WTC11 (cell line): ENCODE measurements at places on chromosomes 13 and 19.

DNA sequence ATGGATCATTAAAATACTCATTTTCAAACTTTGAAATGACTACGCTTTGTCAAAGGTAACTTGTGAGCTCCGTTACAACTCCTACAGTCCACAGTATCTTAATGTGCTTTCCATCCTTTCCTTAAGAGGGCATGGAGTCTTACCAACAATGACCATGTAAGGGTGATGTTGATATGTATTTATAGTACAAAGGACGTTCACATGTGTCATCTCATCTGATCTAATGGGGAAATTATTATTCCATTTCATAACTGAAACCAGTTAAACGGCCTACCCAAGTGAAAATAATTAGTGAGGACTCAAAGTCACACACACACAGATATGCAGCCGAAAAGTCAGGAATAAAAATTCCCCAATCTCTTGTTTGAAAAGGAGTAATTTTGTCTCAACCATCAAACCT, 9.6 kb downstream of the USP12 start:
- H3K36me3 ChIP-seq = peaks cover 9% of the 10 kb centered on the region
- H3K4me1 ChIP-seq = peaks cover 72% of the 10 kb centered on the region
- no peak overlapping the region for H3K4me3 ChIP-seq
- no peak overlapping the region for H3K27ac ChIP-seq

GRCh38 chr13:93360021-93360420, 133.4 kb downstream of the GPC6 start:
- H3K4me1 ChIP-seq = peaks cover 8% of the 10 kb centered on the region
- DNase-seq = no peak
- H3K27ac ChIP-seq = no peak overlapping the region
- no peak overlapping the region for H3K4me3 ChIP-seq
- H3K27me3 ChIP-seq = no peaks in the 10 kb centered on the region

GRCh38 chr13:52455677-52456041, 381 bp downstream of the CKAP2 start:
- H3K36me3 ChIP-seq = peaks cover 30% of the 10 kb centered on the region
- DNase-seq = peak; percentile 91
- no peaks in the 10 kb centered on the region for H3K27me3 ChIP-seq

DNA sequence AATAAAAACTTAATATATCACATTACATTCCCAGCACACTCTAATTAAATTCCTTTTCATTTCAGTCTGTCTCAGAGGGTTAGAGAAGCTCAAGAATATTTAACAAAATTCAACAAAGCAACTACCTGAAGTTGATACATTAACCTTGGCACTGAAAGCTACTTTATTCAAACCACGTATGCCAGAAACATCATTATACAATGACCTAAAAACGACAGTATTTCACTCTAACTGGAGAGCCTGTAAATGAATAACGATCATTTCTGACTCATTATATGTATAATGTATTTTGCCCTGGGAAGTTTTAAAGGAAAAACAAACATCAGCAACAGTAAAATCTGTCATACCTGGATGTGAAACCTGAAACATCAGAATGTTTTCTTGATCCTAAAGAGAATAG, 270.1 kb downstream of the SLITRK5 start:
- no peak for DNase-seq
- peaks cover 6% of the 10 kb centered on the region for H3K36me3 ChIP-seq
- H3K27ac ChIP-seq = no peak overlapping the region
- H3K27me3 ChIP-seq = no peaks in the 10 kb centered on the region
- H3K4me1 ChIP-seq = no peaks in the 10 kb centered on the region

DNA sequence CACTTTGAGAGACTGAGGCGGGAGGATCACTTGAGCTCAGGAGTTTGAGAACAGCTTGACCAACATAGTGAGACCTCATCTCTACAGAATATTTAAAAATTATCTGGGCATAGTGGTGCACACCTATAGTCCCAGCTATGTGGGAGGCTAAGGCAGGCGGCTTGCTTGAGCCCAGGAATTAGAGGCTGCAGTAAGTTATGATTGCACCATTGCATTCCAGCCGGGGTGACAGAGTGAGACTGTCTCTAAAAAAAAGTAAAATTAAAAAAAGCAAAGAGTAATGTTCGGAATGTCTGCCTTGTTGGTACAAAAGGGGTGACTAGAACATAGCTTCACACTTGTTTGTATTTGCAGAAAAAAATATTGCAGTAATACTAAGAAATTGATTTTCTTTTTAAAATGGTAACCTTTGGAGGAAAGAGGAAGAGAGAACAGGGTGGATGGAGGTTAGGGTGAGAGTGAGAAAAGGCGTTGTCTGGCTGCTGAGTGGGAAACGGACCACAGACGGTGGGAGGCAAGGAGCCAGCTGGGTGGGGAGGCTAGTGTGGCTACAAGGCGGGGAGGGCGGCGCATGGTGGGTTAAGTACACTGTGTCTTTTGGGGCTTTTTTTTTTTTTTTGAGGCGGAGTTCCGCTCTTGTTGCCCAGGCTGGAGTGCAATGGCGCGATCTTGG, 10.2 kb downstream of the PPP1R14A start:
- DNase-seq = no peak
- H3K4me1 ChIP-seq = peaks cover 17% of the 10 kb centered on the region
- peaks cover 2% of the 10 kb centered on the region; the same call in 1 of the 2 replicates for H3K27me3 ChIP-seq
- no peaks in the 10 kb centered on the region for H3K36me3 ChIP-seq

GRCh38 chr19:19746286-19747213, 13.6 kb upstream of the ZNF14 start:
- DNase-seq = peak; percentile 43
- peaks cover 17% of the 10 kb centered on the region for H3K27me3 ChIP-seq
- H3K36me3 ChIP-seq = no peaks in the 10 kb centered on the region
- H3K4me3 ChIP-seq = no peak overlapping the region
- H3K27ac ChIP-seq = no peak overlapping the region

DNA sequence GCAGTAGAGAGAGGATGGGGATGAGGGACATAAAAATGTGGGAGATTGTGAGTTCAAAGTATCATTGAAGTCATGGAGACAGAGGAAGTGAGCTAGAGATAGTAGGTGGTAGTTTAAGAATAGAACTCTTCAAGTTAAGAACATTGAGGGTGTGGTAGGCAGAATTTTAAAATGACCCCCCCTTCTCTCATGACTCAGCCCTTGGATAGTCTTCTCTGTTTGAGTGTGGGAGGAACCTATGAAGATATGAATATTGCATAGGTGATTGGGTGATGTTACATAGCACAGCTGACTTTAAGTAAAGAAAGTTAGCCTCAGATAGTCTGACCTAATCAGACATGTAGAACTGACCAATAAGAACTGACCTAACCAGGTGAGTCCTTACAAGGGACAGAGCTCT, 418.6 kb downstream of the FOXO1 start:
- H3K4me3 ChIP-seq = no peak overlapping the region
- H3K36me3 ChIP-seq = no peaks in the 10 kb centered on the region
- peaks cover 4% of the 10 kb centered on the region for H3K4me1 ChIP-seq
- H3K27me3 ChIP-seq = no peaks in the 10 kb centered on the region; the same call in 1 of the 2 replicates
- no peak for DNase-seq
- H3K27ac ChIP-seq = no peak overlapping the region

DNA sequence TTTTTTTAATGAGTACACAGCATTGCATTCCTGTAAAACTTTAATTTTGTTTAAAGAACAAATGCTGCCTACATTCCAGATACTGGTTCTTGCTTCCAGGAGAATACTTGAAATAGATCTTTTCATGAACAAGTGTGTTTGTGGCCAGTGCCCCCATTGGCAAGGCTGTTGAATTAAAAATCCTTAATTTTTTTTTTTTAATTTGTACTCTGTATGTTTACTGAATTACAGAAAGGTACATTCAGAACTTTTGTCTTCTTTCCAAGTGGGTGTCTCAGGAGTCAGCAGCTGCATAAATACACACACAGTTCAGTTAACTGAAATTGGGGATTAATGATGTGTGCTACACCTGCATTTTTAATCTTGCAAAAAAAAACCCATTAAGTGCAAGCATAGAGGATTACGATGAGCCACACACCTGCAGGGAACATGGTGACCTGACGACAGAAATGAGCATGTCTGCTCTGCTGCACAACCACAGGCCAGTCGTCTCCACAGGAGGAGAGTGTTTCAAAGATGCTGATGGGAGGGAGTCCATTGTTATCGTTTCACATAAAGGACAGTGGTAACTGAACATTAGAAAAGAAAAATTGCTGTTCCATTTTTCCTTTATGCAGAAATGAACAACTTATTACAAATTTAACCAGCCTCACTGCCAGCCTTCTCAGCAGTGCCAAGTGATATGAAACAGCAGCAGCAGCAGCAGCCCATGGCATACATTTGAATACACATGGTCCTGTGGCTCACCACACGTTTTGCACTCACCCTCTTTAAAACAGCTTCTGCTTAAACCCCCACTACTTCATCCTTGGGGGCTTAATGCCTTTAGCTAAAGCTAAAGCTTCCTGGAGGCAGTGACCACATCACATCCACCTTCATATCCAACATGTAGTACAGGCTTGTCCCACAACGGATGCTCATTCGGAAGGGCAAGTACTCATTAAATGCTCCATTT, 72.3 kb upstream of the RFC3 start:
- no peak overlapping the region for H3K27ac ChIP-seq
- H3K4me1 ChIP-seq = peaks cover 3% of the 10 kb centered on the region
- no peaks in the 10 kb centered on the region for H3K36me3 ChIP-seq
- DNase-seq = no peak
- H3K4me3 ChIP-seq = no peak overlapping the region
- H3K27me3 ChIP-seq = no peaks in the 10 kb centered on the region

GRCh38 chr13:98176777-98177608, at the start of gene RNF113B:
Gene RNF113B, minus strand, starts transcription at chr13:98177269. Its CDS starts 33 bp downstream, at chr13:98177236.
- no peak within 1 kb of the TSS for H3K4me3 ChIP-seq
- peaks cover 6% of the 10 kb centered on the region for H3K36me3 ChIP-seq
- no peak for DNase-seq
- H3K27me3 ChIP-seq = no peaks in the 10 kb centered on the region
- H3K27ac ChIP-seq = peak within 1 kb of the TSS; percentile 68

DNA sequence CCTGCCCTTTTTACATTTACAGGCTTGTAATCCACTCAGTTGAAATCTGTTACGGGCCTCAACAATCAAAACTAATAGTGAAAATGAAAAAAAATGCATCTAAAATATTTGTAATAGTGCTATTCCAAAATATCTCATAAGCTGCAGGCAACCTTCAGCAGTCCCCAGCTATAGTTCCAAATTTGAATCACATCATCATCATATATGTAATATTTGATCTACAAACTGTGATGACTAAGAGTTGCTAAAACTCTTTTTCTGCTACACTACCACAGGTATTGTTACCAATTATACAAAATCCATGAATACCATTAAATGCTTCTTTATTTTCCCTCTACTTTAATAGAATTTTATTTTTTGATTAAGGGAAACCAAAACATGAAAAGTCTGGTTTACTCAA, 121.4 kb upstream of the RFC3 start:
- 0 out of 2 replicates have a peak, but pooled peaks cover 3% of the 10 kb centered on the region for H3K4me1 ChIP-seq
- peaks cover 8% of the 10 kb centered on the region for H3K36me3 ChIP-seq
- H3K27me3 ChIP-seq = no peaks in the 10 kb centered on the region
- DNase-seq = no peak

GRCh38 chr19:13089857-13090507, 12.7 kb downstream of the LYL1 start:
- H3K4me3 ChIP-seq = no peak overlapping the region
- peaks cover 24% of the 10 kb centered on the region for H3K27me3 ChIP-seq
- no peaks in the 10 kb centered on the region for H3K36me3 ChIP-seq
- H3K27ac ChIP-seq = no peak overlapping the region
- no peak for DNase-seq

DNA sequence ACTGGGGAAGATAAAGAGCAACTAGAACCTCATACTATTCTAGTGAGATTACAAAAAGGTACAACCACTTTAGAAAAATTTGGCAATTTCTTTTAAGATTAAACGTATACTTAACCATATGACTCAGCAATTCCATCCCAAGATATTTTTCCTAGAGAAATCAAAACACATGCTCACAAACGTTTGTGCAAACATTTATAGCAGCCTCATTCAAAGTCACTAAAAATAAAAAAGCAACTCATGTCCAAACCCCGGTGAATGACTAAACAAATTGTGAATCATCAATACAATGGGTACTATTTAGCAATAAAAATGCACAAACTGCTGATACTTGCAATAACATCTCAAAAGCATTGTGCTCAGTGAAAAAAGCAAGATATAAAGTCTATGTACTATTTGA, 121.5 kb downstream of the FRY start:
- H3K27me3 ChIP-seq = no peaks in the 10 kb centered on the region
- DNase-seq = no peak
- no peaks in the 10 kb centered on the region for H3K36me3 ChIP-seq
- 0 out of 2 replicates have a peak, but pooled peaks cover 2% of the 10 kb centered on the region for H3K4me1 ChIP-seq
- H3K27ac ChIP-seq = 0 out of 2 replicates have a peak overlapping the region, but pooled peaks have one; percentile 65

DNA sequence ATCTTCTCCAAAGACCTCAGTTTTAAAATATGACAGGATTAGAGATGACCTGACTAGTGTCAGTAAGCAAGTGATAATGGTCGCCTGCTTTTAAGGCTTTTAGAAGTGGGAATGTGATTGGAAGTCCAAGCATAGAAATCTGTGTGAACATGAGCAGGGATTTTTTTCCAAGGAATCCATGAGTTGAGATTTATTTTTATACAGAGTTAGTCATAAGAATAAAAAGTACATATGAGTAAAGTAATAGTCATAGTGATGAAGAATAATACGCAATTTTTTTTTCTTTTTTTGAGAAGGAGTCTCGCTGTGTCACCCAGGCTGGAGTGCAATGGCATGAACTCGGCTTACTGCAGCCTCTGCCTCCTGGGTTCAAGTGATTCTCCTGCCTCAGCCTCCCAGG, 1.6 kb downstream of the ZNF546 start:
- peaks cover 14% of the 10 kb centered on the region for H3K36me3 ChIP-seq
- DNase-seq = no peak
- peaks cover 14% of the 10 kb centered on the region for H3K4me1 ChIP-seq
- peak overlapping the region; percentile 99 for H3K4me3 ChIP-seq
- H3K27ac ChIP-seq = no peak overlapping the region

DNA sequence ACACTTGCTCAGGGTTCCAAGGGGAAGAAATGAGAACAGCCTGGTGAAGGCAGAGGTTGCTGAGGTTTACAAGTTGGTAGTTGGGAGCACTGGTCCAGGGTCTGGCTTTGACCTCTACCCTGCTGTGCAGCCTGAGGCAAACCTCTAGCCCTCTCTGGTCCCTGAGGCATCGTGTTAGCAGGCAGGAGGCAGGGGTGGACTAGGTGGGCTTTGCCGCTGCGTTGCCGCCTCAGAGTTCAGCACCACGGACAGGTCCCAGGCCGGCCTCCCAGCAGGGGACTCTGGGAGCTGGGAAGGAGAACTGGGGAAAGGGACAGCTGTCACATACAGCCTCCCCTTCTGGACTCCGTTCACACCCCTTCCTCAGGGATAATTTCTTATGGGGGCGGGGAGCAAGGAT, 3.1 kb downstream of the NCAN start:
- no peak overlapping the region for H3K27ac ChIP-seq
- H3K4me1 ChIP-seq = peaks cover 14% of the 10 kb centered on the region
- peak; percentile 93 for DNase-seq
- no peak overlapping the region for H3K4me3 ChIP-seq

- peaks cover 23% of the 10 kb centered on the region for H3K4me1 ChIP-seq
- no peaks in the 10 kb centered on the region for H3K27me3 ChIP-seq
- no peak for DNase-seq
Observed at GRCh38 chr13:51067210-51067701, 43.8 kb downstream of the C13orf42 start.

- H3K27ac ChIP-seq = no peak overlapping the region
- DNase-seq = no peak
- no peaks in the 10 kb centered on the region for H3K27me3 ChIP-seq
Observed at GRCh38 chr13:108220041-108220440, 1.8 kb downstream of the ABHD13 start.
